ENCODE measurements at places on chromosomes 7 and 10. TPM values are rescaled to one million over a fixed set of nuclear protein-coding genes. Genes with fewer than 3 reads are reported as not detected.

ARHGEF35 gene
- total RNA-seq = 3.6 TPM

AGBL3 gene
- total RNA-seq = 3.9 TPM

GRCh38 chr10:132665946-132666704 lies 119.8 kb downstream of the NKX6-2 start:
- no peak for DNase-seq
- H3K4me1 ChIP-seq = peaks cover 5% of the 10 kb centered on the region
- no peak overlapping the region for H3K27ac ChIP-seq
- H3K4me3 ChIP-seq = no peak overlapping the region

DNA sequence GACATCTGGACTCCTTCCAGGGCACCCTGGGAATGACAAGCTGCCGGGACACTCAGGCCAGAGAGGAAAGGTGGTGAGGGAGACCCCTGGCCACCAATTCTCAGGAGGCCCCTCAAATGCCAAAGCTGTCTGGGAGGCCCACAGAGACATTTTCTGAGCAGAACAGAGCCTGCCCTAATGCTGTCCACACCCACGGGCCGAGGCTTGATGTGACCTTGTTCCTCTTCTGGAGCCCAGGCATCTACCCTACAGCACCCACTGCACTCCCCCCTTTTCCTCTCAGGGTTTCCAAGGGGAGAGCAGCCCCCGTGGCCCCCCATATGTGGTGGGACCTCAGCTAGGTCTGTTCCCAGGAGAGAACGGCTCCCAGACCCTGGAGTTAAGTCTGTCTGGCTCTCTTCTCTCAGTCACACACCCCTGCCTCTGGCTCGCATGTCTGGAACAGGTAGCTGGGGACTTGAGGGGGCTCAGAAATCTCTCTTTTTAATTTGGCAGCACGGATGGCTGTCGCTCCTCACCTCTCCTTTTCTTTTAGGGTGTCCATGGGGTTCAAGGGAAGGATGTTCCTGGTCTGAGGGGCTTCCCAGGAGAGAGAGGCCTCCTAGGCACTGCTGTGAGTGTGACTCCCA lies 16.8 kb upstream of the VOPP1 start:
- H3K4me3 ChIP-seq = no peak overlapping the region
- no peaks in the 10 kb centered on the region for H3K36me3 ChIP-seq
- H3K27ac ChIP-seq = no peak overlapping the region
- peaks cover 9% of the 10 kb centered on the region for H3K27me3 ChIP-seq

GRCh38 chr7:96122746-96123145 lies 199.2 kb downstream of the SLC25A13 start:
- no peak overlapping the region for H3K27ac ChIP-seq
- no peak overlapping the region for H3K4me3 ChIP-seq
- peaks cover 21% of the 10 kb centered on the region for H3K36me3 ChIP-seq
- no peak for DNase-seq
- H3K4me1 ChIP-seq = no peaks in the 10 kb centered on the region
- H3K27me3 ChIP-seq = no peaks in the 10 kb centered on the region

DNA sequence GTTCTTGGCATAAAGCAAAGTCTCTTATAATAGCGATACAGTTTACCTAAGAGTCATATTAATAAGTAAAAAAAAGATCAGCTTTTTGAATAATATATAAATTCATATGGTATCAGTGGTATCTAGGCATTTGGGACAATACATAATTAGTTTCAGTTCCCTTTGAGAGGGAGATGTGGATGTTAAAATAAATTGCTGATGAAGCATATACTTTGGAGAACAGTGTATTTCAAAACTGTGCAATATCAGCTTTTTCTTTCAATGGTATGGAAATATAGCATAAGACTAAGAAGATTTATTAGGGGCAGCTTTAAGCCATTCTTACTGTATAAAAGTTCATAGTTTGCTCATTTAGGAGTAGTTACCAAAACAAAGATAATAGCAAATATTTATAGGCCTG lies 35.5 kb downstream of the MDFIC start:
- H3K27me3 ChIP-seq = no peaks in the 10 kb centered on the region
- no peak overlapping the region for H3K4me3 ChIP-seq
- no peak overlapping the region for H3K27ac ChIP-seq
- H3K36me3 ChIP-seq = peaks cover 64% of the 10 kb centered on the region
- no peak for DNase-seq

DNA sequence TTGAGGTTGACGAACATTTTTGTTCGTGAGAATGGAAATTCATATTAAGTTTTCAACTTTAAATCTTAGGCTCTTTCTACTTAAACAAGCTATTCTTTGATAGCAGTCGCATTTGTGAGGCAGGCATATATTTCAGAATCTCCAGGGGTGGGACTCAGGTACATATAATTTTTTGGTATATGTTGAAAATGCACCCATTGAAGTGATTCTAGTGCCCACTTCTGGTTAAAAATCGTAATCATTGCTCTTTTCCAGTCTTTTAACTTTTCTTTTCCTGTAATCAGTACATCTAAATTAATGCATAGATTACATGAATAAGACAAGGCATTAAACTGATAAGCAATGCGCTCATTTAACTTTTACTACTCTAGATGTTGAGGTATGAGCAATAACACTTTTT lies 67.8 kb downstream of the ZNRF2 start:
- H3K27ac ChIP-seq = no peak overlapping the region
- H3K4me1 ChIP-seq = peaks cover 36% of the 10 kb centered on the region
- no peak overlapping the region for H3K4me3 ChIP-seq
- DNase-seq = no peak
- H3K27me3 ChIP-seq = no peaks in the 10 kb centered on the region
- peaks cover 6% of the 10 kb centered on the region for H3K36me3 ChIP-seq

All from activated T-helper 2 cell treated with anti-CD3 and anti-CD28 coated beads, Interferon-gamma antibody, Interleukin-2, Interleukin-4, amounts not matched to agents 10 μg/mL and 5 μg/mL and 100 μg/mL, durations not matched to agents 14 hours and 24 hours and 36 hours (primary cell).